ENCODE measurements at places on chromosomes 12 and 14.

DNA sequence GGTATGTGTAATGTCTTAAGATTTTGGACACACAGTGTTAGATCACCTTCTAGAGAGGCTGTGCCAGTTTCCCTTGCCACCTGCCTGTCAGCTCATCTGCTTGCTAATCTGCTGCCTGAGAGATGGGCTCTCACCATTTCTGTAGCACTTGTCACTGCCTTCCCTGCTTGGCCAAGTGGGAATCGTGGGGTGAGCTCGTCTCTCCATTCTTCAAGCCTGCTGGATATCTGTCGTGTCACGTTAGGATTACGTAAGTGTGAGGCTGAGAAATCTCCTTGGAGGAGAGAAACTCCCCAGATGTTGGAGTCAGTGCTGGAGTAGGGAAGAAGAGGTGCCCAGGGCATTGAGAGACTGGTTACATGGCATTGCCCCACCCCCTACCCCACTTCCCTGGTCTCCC is 8.6 kb upstream of the RPH3A start:
- no peak for DNase-seq

DNA sequence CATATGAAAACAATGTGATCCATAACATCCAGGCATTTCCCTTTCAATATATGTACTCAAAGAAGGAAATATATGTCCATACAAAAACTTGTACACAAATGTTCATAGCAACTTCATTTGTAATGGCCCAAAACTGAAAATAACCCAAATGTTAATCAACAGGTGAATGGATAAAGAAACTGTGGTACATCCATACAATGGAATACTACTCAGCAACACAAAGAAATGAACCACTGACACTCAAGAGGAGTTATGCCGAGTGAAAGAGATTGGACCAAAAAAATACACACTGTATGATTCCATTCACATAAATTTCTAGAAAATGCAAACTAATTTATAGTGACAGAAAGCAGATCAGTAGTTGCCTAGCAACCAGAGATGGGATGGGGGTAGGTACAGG is 30.3 kb upstream of the GXYLT1 start:
- no peak for DNase-seq

DNA sequence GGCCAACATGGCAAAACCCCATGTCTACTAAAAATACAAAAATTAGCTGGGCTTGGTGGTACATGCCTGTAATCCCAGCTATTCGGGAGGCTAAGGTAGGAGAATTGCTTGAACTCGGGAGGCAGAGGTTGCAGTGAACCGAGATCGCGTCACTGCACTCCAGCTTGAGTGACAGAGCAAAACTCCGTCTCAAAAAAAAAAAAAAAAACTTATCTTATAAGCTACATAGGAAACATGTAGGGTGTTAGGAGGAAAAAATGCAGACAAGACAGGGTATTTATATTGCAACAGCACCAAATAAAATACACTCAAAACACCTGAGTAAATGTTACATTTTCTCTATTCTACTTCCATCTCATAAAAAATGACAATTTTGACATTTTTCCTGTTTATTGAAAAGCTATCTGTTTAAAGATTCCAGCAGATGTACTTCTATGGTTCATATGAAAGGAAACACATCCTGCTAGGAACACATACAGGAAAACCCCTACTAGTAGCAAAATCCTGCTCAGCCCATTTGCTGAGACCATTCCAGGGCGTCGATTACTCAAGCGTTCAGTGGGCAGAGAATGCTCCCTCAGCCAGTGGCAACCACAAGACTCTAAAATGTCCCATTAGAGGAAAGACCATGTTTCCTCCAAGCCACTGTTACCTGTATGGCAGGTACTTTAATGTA is 19.7 kb downstream of the CORO1C start:
- DNase-seq, result no peak

DNA sequence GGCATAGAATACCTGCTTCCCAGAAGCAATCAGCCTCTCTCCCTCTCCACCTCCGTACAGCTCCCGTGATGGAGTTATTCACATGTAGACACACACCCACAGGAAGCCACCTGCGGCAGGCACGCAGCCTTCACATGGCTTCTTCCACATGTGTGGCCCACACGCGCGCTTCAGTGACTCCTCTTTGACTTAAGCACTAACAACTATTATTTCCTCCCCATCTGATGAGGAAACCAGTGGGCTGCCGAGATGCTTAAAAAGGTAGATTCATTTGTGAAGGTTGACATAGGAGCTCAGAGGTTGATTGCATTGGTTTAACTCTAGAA is 69.3 kb downstream of the PRMT8 start:
- no peak for DNase-seq

DNA sequence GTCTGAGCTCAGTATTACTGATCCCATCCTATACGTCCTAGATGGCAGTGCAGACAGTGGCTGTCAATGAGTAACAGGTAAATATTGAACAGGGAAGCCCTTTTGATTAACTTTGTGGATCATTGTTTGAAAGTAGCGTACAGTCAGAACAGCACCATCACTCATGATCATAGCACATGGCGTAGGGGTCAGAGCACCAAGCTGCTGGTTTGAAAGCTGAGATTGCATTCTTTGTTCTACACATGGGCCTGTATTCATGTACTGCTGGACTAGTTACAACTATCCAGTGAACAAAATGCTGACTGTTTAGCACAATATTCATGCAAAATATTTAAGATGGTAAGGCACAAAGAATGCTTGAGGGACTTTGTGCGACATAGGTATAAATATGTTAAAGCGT is 131.8 kb downstream of the NPAS3 start:
- no peak for DNase-seq

GRCh38 chr12:113766131-113766878 is 199.8 kb downstream of the RBM19 start:
- no peak for DNase-seq

DNA sequence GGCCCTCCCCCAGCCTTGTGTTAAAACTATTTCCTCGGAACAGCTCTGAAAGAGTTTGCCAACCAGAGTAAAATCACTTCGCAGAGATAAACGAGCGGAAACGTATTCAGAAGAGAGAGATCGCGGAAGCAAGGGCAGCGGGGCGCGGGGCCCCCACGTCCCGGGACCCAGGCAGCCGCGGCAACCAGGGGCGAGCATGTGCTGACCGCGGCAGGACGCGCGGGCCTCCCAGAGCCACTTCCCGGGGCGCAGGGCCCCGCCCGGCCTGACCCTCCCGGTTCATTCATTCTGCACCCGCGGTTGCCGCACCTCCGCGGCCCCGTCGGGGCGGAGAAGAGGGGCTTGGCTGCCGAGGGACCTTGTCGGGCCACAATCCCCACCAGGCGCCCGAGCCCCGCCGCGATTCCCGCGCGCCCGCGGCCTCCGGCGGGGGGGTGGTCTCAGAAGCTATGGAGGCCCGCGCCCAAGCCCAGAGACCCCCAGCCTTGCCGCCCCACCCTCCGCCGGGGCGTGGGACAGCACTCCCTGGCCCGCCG is 598 bp downstream of the UBE2N start:
- peak; percentile 52 for DNase-seq

DNA sequence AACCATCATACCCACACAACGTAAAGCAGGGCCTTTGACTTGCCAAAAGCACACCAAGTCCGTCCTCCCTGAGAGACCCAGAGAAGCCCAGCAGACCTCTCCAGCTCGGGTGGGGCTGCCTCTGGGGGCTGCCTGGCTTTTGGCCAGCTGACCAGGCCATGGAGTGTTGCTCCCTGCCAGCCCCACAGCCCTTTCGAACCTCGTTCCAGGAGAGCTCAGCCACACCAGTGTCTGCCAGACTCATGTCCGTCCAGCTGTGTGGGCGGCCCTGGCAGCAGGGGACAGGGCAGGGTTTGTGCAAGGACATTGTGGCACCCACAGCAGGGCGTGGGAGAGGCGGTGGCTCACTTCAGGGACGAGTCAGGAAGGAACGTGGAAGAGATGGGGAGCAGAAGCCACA is 22.6 kb upstream of the IRF2BPL start:
- DNase-seq, result no peak

DNA sequence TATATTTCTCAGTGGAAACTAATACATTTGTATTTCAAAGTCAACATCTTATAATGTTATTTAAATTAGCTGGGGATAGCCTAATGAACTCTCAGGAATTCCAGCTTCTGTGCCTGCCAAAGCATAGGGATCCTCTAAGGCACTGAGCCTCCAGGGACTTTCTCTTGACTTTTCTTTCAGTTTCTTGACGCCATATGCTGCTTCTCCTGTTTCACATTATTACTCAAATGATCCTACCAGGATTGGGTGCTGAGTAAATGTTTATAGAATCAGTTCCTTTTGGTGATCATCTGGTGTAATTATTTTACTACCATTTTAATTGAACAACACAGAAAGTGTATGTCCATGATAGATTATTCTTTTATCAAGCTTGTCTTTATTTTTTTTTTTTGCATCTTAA is 7.9 kb downstream of the METTL25 start:
- DNase-seq, result no peak

- peak; percentile 57 for DNase-seq
Measured at GRCh38 chr12:52691076-52691840, 11.1 kb upstream of the KRT1 start.

Measured in activated CD8-positive, alpha-beta T cell treated with anti-CD3 and anti-CD28 coated beads for 36 hours (primary cell).